Neural crest cell (in vitro differentiated cells): ENCODE measurements at places on chromosomes 7 and 10.

DNA sequence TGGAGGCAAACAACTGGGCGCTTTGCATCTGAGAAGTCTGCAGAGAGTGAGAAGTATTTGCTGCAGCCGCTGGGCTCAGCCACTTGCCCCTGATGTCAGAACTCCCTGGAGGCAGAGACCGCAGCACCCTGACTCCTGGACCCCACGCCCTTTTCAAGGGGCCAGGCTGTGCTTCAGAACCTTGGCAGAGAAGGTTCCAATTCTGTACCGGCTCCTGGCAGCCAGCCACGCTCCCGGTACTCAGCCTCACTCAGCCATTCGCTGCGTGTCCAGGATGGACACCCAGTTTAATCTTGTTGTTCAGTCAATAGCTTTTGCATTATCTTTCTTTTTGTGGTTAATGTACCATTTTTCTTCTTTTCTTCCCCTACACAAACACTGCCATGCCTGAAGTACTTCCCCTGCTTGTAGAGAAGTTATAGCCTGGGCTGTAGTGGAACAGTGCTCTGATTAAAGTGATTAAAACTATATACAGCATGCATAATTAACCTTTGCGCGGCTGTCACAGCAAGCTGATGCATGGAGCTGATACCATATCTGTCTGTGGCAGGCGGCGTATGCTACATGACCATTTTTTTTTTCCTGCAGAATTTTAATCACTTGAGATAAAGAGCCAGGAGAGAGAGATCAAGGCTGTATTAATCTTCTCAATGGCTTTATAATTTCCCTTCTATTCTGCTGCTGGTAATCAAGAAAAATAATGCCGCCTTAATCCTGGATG lies 578.5 kb downstream of the SDK1 start:
- no peak for DNase-seq

- no peak for DNase-seq
Observed at GRCh38 chr7:146359176-146359575, 242.6 kb downstream of the CNTNAP2 start.

GRCh38 chr7:143499246-143499645 lies 21.6 kb downstream of the TAS2R41 start:
- DNase-seq: no peak

DNA sequence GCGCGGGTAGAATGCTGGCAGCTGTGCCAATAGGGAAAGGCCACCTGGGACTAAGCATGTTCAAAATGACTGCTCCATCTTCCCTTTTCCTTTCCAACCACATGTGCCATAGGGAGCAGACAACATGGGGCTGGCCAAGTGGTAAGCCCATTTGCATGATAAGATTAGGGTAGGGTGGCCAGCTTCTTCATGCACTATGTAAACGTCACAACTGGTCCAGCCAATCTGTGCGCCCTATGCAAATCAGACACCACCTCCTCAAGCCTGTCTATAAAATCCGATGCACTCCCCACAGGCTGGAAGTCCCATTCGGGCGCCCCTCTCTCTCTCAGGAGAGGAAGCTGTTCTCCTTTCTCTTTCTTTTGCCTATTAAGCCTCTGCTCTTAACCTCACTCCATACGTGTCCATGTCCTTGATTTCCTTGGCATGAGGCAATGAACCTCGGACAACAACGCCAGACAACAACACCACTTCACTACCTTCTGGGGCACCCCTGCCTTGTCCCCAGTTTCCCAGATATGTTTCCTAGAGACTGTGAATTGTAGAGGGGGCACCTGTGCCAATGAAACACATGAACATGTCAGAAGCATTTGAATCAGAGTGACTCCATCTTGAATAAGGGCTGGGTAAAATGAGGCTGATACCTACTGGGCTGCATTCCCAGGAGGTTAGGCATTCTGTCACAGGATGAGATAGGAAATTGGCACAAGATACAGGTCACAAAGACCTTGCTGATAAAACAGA lies 19.1 kb upstream of the EXOC6 start:
- no peak for DNase-seq

DNA sequence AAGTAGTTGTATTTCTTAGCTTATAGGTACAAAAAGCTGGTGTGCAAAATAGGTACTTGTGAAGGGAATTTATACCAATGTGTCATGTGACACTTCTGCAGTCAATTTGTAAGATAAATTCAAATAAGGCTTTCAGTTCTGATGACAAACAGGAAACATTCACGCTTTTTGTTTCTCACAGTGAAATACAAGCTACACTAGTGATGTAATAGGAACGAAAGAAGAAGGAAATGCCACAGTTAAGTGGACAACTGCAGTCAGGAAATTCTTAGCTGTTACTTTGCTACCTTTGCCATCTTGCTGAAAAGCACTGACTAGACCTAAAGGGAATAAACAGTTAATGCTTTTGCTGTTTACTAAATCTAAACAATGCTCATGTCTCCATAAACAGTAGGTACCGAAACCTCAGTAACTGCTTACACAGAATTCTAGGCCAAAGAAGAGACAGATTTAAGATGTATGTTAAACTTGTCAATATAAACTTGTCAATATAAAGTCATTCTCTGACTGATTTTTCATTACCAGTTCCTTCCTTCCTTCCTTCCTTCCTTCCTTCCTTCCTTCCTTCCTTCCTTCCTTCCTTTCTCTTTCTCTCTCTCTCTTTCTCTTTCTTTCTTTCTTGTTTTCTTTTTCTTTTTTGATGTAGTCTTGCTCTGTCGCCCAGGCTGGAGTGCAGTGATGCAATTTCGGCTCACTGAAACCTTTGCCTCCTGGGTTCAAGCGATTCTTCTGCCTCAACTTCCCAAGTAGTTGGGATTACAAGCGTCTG lies 10.1 kb downstream of the OTUD1 start:
- no peak for DNase-seq

DNA sequence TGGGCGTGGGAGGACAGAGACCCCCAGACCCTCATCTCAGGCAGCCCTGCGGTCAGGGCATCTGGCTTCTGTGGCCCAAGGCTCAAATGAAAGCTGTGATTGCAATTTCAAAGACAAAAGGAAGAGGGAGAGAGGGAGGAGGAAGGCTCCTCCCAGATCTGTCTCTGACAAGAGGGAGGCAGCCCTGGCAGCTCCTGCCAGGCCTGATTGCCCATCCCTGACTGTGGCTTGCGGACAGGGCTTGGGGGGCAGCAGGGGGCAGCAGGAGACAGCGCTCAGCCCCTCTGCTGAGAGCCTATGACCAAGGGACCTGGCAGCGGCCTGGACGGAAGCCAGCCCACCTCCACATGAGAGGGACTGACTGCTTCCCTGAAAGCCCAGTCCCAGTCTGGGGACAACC lies 91.8 kb downstream of the PTPRN2 start:
- peak; percentile 23 for DNase-seq

DNA sequence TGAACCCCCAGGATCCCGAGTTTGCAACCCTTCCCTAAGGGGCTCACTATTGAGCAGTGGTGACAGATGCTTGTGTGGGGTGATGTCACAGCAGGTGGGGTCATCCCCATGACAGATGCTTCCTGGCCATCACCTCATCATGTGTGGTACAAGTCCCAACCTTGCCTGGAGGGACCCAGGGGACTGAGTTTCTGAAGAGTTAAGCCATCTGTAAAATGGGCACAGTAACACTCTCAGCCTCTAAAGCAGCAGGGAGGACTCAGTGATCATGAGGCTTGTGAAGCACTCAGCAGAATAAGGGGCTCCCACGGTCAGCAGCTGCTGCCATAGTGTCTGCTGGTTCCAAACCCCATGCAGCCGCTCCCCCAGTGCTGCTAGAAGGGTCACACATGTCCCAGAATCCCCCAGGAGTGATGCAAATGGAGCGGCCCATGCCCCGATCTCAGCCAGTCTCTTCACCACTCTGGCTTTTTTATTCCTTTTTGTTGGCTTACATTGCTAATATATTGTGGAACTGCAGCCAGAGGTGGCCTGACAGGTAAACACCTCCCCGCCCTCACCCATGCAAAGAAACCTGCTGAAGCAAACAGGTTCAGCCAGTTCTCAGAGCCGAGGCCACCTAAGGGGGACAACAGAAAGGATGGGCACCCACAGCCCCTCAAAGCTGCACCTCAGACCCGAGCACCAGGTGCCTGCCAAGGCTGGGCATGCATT lies 102.1 kb upstream of the PDGFA start:
- DNase-seq: no peak
